ENCODE measurements at places on chromosomes 12 and 14.
A peak's percentile ranks its signal among the peaks of the same experiment; 100 is the strongest.

DNA sequence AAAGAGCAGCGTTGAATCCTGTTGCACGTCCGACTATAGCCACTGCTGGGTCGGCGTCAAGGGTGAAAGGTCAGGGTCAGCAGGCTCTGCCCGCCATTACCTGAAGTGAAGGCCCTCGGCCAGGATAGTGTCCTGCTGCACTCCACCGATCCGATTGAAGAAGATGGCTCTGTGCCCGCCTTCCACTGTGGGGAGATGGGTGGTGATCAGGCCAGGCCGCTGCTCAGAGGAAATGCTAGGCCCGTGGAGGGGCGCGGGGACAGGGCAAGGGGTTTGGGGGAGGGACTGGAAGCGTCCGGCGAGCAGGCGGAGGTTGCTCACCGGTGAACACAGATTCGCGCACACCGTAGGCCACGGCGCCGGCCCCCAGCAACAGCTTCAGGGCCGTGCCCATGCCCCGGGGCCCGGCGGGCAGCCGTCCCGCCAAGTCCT, 352 bp downstream of the PHB2 start:
- DNase-seq = peak; percentile 29

DNA sequence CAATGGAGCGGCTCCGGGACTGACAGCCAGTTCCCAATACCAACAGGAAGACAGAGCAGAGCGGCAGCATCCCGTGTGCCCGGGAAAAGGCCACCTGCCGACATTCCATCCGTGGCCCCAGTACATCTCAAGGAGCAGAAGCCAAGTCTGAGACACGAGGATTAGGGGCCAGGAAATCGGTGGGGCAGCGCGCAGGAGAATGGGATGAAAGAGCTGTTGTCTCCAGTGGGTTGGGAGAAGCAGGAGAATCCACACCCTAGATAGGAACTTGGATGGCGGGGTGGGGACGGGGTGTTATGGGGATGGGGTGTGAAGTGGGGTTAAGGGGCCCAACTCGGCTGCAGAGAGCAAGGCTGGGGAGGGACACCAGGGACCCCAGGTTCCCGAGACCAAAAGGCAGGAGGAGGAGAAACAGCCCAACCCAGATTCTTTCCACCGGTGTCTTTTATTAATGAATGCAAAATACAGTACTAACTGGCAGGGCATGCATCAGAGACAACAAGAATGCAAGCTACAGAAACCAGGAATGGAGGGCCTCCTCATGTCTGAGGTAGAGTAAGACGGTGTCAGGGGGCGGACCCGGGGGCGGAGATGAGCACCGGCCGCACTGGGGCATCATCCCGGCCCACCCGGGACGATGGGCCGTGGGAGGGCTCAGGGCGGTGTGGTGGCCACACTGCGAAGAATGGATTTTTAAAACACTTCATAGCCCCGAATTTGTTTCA, 50.3 kb downstream of the BEGAIN start:
- DNase-seq = peak; percentile 31

DNA sequence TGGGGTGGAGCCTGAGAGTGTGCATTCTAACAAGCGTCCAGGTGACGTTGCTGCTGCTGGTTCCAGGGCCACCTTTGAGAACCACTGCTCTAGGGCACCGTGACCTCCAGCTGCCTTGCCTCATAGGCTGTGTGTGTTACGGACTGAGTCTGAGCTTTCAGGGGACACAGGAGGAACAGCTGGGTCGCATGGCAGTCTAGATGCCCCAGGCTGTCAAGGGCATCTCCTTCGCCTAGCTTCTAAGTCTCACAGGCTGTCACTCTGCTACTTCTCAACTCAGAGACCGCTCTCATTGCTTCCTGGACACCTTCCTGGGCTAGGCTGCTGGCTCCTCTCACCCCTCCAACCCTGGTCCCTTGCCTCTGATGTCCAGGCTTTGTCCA, 965 bp downstream of the KRT73 start:
- no peak for DNase-seq

- DNase-seq = no peak
Measured at GRCh38 chr12:113676547-113676946, 204.9 kb upstream of the LHX5 start.

- no peak for DNase-seq
Measured at GRCh38 chr12:118398940-118399339, 22.6 kb downstream of the SUDS3 start.

- DNase-seq = peak; percentile 53
Measured at GRCh38 chr12:56593909-56594621, 36.1 kb downstream of the BAZ2A start.

DNA sequence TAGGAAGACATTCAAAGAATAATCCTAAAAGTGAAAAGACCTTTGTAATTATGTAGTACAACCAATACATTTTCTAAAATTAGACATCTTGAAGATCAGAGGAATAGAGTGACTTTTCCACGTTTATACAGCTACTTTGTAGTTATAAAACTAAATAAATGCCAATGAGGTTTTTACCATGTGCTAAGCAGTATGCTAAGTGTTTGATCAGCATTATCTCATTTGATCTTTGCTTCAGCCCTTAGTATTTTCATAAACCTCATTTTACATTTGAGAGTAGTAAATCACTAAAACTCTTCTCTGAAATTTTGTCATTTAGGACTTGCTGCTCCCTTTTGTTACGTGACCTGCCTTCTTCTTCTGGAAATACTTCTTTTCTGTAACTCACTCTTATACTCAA, 13.6 kb downstream of the MBIP start:
- no peak for DNase-seq

- no peak for DNase-seq
Measured at GRCh38 chr14:70655110-70655826, 13.6 kb downstream of the TTC9 start.

Measured in dorsolateral prefrontal cortex (tissue), 122 donors.